NCI-H69 (cell line): ENCODE measurements at places on chromosomes 4 and X.

GRCh38 chr4:4519297-4519894, 22.5 kb downstream of the STX18 start:
- DNase-seq: peak; percentile 71

- DNase-seq: no peak
Measured at GRCh38 chrX:120617996-120618630, 11.7 kb downstream of the C1GALT1C1 start.

- peak; percentile 32 for DNase-seq
Measured at GRCh38 chr4:150960079-150960478, 55.0 kb downstream of the LRBA start.

GRCh38 chrX:109822861-109823260, 89.8 kb upstream of the ACSL4 start:
- DNase-seq: no peak

DNA sequence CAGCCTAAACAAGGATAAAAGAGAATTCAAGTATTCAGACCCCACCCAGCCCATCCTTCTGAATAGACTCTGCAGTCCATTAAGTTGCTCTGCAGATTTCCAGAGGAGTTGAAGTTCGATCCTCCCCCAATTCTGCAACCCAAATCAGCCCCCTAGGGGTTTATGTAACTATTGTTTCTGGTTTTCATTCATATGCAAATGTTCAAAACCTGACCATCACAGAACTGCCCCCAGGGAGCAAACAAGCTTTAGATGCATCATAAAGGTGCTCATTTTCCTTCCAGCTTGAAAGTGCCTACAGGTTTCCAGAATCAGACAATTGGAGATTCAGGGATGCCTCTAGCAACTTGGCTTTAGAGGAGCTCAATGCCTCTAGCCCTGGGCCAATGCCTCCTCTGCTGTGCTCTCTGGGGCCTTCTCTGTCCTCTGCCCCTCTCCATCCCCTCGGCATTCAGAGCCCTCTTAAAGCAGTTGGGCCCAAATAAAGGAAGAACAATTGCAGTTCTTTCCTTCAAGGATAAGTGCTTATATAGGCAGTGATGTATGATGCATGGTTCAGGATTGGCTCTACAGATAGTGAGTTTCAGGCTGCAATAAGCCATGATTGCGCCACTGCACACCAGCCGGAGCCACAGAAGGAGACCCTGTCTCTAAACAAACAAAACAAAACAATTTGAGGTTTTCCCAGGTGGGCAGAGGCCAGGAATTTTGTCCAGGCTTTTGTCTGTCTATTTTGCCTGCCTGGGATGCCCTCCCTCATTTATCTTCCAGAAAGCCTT, 23.5 kb upstream of the SPINK2 start:
- DNase-seq: no peak
